ENCODE measurements at places on chromosomes 2 and 18.

DNA sequence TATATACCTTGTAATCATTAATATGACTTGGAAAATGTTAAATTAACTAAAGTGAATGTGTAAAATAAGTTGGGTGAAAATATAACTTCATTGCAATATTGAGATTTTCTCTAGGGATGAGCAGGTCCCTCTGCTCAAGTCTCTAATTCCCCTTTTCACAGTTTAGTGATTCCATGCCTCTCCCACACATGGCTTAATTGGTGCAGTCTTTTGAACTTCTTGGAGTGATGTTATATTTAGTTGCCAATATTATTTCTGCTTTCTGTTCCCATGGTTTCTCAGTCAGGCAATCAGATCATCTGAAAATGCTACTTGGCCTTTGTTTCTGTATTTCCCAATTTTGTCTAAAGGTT, 233.7 kb upstream of the SPOPL start:
- no peak for DNase-seq

DNA sequence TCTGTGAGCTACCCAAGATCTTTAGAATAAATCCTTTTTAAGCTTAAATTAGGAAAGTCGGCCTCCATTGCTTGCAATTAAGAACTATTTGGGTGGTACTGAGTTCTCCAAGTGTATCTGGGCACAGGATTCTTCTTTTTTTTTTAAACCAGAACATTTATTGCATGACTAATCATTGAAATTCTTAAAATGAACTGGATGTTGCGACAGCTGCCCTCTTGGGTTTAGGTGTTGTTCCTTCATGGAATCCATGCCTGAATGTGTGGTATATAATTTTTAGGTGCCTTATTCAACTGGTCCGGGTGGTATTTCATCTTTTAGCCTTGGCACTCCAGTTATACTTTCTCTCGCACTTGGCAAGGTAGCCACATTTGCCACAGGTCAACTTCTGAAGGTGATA, 14.5 kb upstream of the KCNK3 start:
- DNase-seq, result no peak

- DNase-seq, result no peak
These were observed 5.4 kb upstream of the FAM124B start for GRCh38 chr2:224407241-224407701.

- DNase-seq, result no peak
These were observed 102.5 kb downstream of the HNRNPLL start for GRCh38 chr2:38500283-38500634.

DNA sequence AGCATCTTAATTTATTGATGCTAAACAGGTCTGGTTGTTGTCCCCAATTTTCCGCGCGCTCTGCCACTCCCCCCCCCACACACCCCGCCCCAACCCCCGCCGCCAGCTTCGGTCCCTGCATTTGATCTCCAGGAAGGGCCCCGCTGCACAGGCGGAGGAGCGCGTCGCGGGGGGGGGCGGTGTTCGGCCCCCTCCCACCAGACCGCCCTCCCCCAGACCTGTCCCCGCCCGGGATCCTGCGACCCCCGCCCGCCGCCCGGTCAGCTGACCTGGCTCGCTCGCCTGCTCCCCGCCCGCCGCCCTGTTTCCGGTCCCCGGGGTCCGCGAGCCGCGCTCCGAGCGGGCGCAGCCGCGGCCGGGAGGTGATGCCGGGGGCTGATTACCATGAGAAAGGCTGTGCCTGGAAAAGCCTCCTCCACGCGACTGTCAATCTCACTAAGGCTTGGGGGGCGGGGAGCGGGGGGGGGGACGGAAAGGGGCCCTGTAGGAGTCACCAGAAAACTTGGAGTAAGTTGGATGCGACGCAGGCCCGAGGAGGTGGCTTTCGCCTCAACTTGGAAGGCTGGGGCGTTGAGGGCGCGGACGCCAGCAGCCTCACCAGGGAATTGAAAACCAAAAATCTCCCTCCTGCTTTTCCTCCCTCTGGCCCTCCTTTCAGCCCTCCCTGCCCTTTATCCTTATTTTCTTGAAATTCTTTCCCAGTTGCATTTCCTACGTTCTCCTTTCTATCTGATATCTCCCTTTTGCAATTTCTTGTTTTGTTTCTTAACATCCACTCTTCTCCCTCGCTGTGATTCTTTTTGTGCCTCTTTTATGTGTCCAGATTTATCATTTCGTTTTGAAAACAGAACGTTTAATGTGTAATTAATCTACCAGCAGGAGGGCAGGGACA, 4.4 kb upstream of the ZEB2 start:
- no peak for DNase-seq

- no peak for DNase-seq
These were observed 30.1 kb downstream of the MBP start for GRCh38 chr18:77102259-77103040.

DNA sequence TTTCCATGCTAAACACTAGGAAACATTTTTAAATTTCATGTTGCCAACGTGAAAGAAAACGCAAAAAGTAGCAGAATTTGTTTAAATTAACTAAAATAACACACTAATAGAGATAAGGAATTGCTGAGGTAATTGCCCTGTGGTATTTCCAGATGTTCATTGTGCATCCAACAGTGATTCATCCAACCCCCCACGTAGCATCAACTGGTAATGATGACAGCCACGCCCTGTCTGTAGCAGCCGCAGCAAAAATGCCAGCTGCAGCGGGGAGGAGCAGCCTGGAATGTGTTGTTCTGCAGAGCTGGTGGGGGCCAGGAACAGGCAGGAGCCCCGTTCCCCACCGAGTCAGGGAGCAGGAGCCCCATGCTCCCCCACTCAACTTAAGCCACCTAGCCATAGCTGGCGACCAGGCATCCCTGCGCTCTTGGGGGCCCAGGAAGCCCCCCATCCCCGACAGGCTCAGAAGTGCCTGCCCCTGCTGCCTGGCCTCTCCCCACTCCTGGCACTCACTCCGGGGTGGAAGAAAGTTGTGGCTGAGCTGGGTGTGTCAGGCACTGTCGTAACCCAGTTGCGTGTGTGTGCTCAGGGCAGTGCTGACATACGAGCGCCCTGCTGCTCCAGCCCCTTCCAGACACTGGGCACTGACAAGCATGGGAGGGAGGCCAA, 695.1 kb upstream of the ACVR2A start:
- no peak for DNase-seq

DNA sequence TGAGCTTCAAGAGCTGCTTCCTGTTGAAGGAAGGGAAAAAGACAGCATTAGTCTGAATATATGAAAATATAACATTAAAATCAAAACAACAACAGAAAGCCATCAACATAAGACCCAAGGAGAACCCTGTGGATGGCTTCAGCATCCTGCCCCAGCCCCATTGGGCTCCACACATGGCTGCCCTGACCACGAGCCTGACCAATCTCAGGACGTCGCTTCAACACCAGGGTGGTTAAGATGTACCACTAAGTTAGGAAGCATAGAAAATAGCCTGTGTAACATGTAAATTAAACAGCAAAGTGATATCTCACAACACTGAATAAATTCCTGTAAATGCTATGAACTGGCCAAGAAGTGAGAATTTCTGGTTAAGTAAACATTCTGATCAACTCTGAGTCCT, 77.2 kb upstream of the CD226 start:
- no peak for DNase-seq

DNA sequence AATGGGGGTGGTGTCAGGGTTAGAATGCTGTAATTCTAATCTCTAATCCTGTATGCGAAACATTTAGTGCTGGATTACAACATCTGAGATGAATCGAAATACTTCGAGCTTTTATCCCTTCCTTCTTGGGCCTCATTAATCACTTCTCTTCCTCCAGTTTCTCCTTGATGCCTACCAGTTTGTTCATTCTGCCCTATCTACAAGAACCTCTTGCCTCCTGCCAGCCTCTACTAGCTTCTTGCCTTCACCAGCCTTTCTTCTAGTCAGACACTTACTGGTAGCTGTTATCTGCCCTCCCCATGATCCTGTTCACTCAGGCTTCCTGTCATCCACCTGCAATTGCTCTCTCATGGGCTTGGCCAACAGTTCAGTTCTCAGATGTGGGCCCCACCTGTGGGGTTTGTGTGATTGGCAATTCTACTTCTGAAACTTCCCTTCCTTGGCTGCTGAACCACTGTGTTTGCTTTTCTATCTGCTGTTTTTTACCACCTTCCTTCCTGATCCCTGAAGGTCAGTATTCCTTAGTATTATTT, 15.4 kb upstream of the FARP2 start:
- DNase-seq, result no peak

- DNase-seq, result no peak
These were observed 466.5 kb upstream of the ID2 start for GRCh38 chr2:8215159-8215863.

DNA sequence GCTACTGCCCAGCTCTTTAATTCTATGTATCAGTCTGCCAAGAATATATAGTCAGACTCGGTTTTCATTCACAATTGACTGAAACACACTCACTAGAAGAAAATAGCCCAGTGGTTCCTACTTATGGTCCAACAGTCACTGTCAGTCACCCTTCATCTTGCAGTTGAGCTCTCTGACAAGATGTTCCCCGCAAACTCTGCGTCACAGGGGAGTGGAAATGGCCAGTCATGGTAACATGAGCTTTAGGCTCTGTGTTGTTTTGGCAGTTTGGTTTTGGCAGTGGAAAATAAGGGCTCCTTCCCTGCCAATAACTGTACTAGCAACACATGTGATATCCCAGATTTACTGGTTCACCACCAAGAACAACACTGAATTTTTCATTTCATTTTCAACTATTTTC, 122.5 kb downstream of the PRPF40A start:
- no peak for DNase-seq

GRCh38 chr2:47307066-47307465, 95.9 kb upstream of the MSH2 start:
- DNase-seq, result peak; percentile 20

DNA sequence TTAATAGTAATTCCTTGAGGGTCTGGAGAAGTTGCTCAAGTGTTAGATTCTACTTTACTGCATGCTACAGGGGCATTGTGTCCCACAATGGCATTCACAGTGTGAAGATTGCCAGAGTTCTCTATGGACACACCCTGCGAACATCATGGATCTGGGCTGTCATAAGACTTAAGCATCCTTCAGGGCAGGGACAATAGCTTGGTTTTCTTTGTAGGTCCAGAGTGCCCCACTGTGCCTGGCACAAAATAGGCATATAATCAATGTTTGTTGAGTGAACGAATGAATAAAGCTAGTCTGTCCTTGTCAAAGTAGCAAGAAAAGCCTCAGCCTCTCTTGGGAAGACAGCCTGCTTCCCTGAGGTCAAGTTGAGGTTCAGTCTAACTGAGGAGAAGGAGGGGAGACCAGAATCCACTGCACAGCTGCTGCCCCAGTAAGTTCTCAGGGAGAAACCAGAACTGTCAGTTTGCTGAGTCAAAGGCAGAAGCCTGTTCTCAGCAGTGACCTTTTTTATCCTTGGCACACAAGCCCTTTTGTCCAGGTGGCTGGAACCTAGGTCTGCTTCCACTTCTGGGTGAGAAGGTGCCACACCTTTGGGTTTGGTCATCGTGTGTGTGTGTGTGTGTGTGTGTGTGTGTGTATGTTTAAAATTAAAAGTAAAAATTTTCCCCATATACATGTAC, 15.0 kb downstream of the INPP4A start:
- DNase-seq, result no peak

GRCh38 chr18:26322890-26323653, 96.8 kb downstream of the TAF4B start:
- no peak for DNase-seq

DNA sequence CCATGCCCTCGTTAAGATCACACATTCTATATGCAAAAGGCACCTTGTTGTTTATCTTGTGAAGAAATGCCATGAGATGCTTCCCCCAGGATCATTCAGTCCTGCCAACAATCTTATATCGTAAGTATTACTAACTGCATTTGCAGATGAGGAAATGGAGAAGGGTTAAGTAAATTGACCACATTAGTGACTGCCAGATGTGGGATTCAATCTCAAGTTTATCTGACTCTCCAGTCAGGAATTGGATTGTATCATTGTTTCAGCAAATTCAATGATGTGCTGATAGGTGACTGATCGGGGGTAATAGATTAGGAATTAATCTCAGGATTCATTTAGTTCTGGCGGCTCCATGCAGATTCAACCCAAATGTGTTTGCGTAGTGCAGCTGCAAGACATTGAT, 106.2 kb downstream of the CNTNAP5 start:
- peak; percentile 8 for DNase-seq

DNA sequence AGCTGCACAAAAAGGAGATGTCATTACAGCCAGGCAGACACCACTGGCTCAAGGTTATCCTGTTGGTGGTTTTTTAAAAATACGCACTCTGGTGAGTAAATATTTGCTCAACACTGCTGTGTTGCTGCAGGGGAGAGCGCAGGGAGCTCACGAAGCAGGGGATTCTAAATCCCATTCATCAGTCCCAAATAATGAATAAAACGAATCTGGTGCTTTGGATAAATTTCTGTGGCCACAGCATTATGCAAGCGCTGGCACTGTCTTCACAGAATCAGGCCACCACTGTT, 256.2 kb downstream of the HDAC4 start:
- no peak for DNase-seq

- no peak for DNase-seq
These were observed 145.8 kb downstream of the COL6A3 start for GRCh38 chr2:237268004-237268708.

DNA sequence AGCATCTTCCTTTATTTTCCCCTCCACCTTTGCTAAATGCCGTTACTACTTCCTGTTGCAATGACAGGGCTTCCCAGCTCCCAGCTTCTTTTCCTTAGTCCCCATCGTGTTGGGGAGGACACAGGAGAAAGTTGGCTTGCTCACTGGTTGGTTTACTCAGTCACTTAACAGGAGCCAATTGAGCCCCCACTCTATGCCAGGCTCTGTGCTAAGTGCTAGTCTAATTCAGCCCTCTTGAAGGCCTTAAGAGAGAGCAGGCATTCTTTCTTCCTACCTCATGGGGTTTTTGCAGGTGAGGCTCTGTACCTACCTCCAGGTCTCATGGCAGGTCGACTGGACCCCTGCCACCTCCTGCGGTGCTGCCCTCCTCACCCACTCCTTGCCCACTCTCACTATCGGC, 20.1 kb downstream of the TANC1 start:
- no peak for DNase-seq

DNA sequence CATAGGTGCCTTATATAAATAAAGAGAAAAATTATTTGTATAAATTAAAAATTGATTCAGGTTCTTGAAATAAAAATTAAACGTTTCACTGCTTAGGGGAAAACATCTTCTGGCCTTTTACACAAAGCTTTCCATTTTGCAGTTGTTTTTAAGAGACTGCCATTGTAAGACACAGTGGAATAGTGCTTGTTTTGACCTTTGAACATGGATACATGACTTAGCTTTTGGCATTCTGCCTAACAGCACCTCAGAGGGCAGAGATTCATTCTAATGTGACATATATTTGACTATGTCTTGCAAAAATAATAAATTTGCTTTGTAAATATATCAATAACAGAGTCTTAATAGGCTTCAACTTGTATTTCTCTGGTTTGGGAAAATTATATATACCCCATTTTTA, 142.1 kb downstream of the SLC4A10 start:
- peak; percentile 20 for DNase-seq
